ENCODE measurements at places on chromosomes 6 and 20.

DNA sequence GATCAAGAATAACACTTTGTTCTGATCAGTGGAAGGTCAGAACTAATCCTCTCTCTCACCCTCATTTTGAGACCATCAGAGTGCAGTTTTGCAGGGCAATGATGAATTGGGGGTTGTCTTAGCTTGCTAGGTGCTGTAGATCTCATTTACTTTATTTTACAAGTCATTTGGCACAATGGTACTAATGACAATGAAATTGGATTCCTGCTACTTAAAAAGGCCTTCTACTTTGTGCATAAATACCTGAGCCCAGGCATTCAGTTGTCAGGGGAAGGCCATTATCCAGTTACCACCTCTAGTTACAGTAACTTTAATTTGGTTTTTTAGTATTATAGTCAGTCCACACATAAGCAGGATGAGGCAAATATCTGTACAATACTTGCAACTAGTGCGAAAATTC, 240.0 kb downstream of the HDGFL1 start:
- no peak for DNase-seq

DNA sequence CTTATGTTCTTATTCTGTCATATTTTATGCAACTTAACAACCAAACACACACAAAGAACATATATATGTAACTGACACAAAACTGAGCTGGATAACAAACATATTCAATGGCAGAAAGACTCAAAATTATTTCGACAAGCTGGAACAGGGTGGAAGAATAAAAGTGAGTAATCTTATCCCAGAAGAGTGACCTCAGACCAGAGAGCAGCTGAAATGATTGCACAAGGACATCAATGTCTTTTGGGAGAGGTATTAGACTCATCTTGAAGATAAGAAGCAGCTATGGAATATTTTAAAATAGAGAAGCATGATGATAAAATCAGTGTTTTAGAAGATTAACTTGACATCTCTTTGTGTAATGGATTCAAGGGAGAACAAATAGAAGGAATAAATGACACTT, 191.6 kb upstream of the PRDM1 start:
- DNase-seq, result no peak

- peak; percentile 35 for DNase-seq
Measured at GRCh38 chr20:6081236-6081635, 27.4 kb upstream of the LRRN4 start.

DNA sequence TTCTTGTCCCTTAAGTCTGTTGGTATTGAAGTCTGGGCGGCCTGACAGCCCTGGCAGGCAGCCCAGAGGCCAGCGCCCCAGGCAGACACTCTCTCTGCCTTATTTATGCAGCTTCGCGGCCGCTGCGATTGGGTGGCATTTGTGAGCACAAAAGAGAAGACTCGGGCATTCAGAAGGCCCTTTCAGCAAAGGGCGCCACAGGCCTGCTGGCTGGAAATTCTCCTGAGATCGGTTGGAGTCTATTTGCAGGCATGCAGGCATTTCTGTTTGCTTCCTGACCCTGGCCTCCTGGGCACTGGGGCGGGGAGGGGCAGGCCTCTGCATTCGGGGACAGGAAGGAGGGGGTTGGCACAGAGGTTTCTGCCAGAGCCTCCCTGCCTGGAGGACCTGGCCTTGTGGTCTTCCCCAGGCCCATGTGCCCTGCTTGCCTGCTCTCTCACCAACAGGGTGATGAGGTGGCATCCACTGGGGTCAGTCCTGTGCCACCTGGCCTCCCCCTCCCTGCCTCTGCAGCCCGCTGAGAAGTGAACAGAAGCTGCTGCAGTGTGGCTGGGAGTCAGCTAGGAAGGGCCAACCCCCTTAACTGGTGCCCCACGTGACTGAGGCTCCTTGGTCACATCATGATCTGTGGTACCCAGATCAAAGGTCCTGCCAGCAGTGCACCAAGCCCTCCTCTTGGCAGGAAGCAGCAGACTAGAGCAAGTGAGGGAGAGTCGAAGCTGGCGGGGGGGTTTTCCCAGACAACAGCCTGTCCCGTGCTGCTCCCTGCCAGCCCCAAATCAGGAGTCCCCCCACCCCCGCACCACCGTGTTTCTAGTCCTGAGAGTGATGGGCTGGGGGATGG, 16.6 kb upstream of the CCDC167 start:
- DNase-seq, result peak; percentile 40

DNA sequence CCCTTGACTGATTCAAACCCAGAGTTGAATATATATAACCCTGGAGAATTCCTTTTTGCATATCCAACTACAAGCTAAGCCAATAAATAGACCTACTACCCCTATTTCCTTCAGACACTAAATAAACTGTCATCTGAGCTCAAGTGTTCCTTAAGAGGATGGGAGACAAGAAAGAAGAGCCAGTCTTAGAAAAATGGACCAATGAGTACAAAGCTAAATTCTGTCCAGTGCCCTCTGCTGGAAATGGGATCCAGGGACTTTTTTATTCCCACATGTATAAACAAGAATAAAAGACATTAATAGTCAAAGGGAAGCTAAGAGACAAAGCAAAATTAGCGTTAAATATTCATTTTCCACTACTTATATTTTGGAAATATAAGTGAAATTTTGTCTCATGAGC, 4.8 kb downstream of the PPP1R10 start:
- DNase-seq, result peak; percentile 58

- no peak for DNase-seq
Measured at GRCh38 chr6:34237316-34237721, 646 bp downstream of the HMGA1 start.

DNA sequence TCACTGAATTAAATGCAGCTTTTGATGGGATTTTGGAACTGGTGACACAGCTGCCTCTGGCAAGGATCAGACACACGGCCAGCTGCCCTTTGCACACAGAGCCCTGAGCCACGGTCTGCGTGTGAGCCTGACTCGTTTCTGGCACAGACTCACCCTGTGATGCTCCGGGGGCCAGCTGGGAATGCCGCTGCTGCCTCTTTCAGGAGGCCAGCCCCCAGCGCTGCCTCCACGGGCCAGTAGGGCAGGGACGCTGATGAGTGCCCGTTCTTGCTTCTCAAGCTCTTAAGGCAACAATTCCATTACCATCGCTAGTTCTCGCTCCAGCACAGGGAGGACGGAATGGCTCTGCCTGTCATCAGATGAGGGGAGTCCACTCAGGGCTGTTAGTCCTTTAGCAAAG, 61.6 kb downstream of the IRF4 start:
- DNase-seq, result no peak

DNA sequence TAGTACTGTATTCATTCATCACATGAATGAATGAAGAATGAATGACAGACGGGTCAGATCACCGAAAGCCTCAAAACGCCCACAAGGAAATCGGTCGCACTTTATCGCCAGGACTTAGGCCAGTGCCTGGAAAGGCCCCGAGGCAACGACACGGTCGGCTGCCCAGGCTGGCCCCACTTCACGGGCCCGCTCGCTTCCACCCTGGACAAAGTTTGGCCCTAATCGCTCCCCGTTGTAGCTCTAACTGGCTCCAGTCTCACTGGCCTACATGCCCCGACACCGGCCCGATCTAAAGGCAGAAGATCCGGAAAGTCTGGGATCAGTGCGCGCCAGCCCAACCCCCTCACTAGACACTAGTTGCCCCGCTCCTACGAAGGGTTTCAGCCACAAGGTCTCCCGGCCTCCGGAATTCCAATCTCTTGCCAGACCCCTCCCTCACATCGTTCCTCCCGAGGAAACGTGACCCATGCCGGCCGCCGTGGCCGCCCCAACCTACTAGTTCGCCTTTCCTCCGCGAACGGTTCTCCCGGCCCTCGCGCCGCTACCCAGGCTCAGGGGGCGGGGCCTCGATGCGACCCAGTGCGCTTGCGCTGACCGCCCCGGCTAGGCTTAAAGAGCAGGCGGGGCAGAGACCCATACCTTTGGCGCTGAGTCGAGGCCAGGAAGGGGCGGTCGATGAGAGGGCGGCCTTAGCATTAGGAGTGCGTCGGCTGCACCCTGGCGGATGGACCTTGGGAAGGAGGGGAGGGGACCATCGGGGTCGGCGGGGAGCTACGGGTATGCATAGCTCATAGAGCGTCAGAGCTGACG, at the start of the genes GSS and MYH7B:
Gene GSS, minus strand, starts transcription at position 576 of the 810 bp plus-strand sequence. CDS start 3,954 bp downstream, outside the sequence.
Gene MYH7B, plus strand, starts transcription at position 638 of the 810 bp plus-strand sequence. CDS start 22,138 bp downstream, outside the sequence.
- DNase-seq, result peak; percentile 95

DNA sequence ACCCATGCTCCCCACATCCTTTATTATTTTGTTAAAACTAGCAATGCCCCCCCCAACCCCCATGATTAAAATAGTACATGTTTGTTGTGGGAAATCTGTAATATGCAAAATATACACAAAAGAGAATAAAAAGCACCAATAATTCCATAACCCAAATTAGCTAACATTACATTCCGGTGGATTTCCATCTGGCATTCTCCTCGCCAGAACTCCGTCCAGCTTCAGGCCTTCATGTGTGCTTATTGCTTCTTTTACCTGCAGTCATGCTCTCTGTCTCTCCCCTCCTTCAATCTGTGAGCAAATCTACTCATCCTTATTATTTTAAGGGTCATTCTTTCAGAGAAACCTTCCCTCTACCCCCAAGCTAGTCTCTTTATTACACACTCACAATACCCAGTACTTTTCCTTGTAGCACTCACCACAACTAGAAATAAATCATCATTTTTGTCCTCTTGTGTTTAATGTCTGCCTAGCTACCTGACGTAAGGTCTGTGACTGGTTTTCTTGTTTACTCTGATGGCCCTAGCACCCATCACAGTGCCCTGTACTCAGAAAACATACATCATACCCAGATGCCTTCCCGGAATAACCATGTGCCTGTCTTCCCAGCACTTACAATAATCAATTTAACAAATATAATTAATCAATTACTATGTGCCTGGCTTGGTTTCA, 25.6 kb upstream of the IER3 start:
- DNase-seq, result no peak

- no peak for DNase-seq
Measured at GRCh38 chr6:62146954-62147853, 138.8 kb downstream of the KHDRBS2 start.

DNA sequence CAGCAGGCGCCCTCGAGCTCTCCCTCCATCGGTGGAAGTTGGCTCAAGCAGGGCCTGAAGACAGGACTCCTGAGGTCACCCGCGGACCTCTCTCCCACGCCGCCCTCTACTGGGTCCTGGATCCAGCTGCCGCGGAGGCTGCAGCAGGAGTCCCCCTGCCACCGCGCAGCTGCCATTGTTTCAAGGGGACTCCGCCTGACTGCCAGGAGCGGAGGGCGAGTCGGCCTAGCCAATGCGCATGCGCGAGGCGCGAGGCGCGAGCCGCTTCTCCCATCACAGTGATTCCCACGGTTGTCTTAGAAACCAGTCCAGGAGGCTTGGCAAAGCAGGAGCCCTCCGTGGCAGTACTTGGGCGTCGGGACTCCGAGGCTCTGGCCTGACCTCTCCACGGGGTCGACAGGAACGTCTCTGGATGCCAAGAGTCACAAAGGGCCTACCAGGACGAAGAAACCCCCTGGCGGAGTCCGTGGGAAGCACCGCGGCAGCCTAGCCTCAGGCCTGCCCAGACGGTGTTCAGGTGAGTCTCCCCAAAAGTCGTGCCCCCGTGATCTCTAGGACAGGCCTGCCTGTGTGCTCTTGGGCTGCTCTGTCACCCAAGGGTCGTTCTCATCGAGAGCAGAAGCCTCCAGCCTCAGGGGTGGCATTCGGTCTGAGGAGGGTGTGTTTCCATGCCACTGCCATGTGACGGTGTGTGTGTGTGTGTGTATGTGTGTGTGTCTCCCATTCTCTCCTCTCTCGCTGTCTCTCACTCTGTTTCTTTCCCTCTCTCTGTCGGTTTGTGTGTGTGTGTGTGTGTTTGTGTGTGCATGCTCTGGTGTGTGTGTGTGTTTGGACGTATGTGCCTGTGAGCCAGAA, 290.6 kb upstream of the ZNF337 start:
- peak; percentile 54 for DNase-seq

GRCh38 chr6:9499709-9500108, 915.2 kb downstream of the TFAP2A start:
- DNase-seq, result peak; percentile 60

GRCh38 chr6:105824732-105825131, 261.4 kb upstream of the PRDM1 start:
- peak; percentile 89 for DNase-seq

DNA sequence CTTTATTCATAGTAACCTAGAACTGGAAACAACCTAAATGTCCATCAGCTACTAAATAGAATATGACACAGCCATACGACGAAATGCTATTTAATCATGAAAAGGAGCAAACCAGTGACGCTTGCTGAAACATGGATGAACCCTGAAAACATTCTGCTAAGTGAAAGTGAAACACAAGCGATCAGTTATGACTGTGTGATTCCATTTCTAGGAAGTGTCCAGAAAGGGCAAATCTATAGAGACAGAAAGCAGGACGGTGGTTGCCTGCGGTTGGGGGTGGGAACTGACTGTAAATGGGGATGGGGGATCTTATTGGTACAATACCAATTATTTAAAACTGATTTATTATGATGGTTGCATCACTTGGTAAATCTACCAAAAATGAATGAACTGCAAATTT, 126.8 kb downstream of the IPCEF1 start:
- DNase-seq, result no peak

DNA sequence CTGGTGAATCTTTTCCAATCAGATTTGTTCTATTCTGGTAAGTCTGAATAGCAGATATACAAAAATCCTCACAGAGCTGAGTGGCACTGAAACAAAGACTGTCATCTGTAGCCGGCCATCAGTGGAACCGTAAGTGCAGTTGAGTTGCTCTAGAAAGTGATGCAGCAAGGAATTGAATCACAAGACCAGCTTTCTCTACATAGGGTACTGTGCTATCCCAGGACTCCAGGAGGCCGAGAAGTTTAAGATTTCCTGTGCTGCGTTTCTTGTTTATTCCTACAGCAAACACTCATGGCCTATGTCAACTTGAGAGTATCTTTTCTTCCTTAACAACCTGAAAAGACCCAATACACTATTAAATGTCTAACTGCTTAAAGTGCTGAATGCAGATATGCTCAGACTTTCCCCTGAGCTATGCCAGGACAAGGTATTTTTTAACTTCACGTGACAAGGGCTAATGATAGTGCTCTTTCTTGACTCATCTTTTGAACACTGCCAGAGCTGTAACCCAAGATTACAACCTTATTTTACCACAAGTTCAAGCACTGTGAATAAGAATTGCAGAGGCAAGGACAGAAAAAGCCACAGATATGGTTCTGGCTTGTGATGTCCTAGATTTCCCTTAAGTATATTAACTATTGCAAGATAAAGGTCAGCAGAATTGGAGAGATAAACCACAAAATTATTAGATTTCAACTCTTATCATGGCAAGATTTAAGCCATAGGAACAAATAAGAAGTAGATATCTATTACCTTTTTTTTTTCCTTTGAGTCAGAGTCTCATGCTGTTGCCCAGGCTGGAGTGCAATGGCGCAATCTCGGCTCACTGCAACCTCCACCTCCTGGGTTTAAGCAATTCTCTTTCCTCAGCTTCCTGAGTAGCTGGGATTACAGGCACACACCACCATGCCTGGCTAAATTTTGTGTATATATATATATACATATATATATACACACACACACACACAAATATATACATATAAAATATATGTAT, 71.6 kb downstream of the GJA1 start:
- DNase-seq, result peak; percentile 54
